ENCODE measurements at places on chromosomes 11 and 22. TPM values are rescaled to one million over a fixed set of nuclear protein-coding genes. Genes with fewer than 3 reads are reported as not detected.

- H3K27ac ChIP-seq = no peak overlapping the region
- H3K27me3 ChIP-seq = no peaks in the 10 kb centered on the region
- no peaks in the 10 kb centered on the region for H3K36me3 ChIP-seq
- no peaks in the 10 kb centered on the region for H3K4me1 ChIP-seq
These were observed 12.1 kb downstream of the MS4A2 start for GRCh38 chr11:60100516-60100915.

DNA sequence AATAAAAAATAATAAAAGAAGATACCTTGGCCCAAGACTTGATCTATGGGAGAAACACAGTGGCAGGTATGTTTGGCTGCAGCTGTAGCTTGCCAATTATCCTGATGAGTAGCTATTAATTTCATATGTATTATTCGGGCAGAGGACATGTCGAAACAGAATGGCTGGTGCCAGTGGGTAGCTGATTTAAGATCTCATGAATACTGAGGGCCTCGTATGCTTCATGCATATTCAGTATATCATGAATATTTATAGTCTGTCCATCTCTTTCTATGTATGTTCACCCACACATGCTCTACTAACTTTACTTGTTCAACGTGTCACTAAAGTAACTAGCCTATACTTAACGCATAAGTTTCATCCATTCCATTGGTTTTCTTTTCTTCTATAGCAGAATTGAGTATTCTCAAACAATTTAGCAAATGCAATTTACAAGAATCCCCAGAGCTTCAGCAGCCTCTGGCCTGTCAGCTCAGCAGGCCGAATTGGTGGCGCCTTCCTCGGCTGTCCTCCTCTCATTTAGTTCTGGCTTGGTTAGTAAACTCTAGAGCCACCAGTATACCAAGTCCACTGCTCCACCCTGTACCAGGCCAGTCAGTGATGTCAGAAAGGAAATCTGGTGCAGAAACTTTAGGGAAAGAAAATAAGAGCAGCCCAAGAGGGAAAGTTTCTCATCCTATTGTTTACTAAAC lies 17.9 kb downstream of the ART5 start:
- H3K4me3 ChIP-seq = no peak overlapping the region
- DNase-seq = peak; percentile 29
- H3K27me3 ChIP-seq = no peaks in the 10 kb centered on the region
- H3K27ac ChIP-seq = no peak overlapping the region
- no peaks in the 10 kb centered on the region for H3K36me3 ChIP-seq
- H3K4me1 ChIP-seq = no peaks in the 10 kb centered on the region

DNA sequence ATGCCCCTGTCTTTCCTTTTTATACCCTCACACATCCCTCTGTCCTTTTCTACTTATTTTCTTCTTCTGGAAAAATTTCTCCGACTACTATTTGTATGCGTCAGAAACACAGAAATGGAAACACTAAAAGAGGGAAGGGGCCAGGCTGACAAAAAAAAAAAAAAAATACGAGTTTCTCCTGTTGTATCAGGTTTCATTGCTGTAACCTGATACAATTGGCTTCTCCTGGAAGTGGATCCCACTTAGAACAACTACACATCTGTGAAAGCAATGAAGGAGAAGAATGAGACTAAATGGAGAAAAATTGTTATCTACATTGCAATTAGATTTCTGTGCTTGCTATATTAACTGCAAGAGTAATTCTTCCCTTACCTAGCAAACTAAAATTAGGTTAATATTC lies 393.9 kb downstream of the GUCY1A2 start:
- no peaks in the 10 kb centered on the region for H3K4me1 ChIP-seq
- no peaks in the 10 kb centered on the region for H3K27me3 ChIP-seq
- H3K36me3 ChIP-seq = no peaks in the 10 kb centered on the region
- no peak overlapping the region for H3K27ac ChIP-seq

- DNase-seq = no peak
- no peak overlapping the region for H3K27ac ChIP-seq
- no peak overlapping the region for H3K4me3 ChIP-seq
These were observed 7.7 kb upstream of the UBASH3B start for GRCh38 chr11:122647736-122648275.

DNA sequence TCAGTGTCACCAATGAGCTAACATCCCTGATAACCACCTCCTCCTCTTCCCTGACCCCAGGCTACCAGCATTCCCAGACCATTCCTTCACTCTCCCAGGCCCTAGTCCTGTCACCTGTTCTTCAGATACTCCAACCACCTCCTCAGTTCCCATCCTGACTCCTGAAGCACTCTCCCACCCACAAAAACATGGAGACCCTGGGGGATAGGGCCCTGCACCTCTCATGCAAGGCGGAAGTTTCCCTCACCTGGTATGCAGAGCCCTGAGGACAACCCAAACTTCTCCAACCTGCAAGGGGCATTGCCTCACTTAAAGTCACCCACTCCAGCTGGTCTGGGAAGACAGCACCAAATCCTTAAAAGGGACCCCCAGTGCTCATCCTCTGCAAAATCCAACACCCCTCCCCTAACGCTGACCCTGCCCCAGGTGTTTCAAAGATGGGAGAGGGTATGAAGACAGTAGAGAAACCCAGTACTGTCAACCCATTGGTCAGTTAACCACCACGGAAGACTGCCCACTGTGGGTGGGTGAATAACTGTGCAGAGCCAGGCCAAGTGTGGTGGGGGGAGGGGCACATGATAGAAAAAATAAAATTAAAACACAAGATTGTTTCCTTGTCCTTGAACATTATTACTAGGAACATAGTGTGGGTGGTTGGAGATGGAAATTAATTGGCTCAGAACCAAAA lies 1.4 kb downstream of the TNKS1BP1 start:
- H3K27me3 ChIP-seq = no peaks in the 10 kb centered on the region
- no peak for DNase-seq

SLC15A3 gene
- total RNA-seq = 1.6 TPM

OR8A1 gene
- total RNA-seq = not detected
